ENCODE measurements at places on chromosomes 5 and 9.

GRCh38 chr5:122774519-122774860 is 390 bp upstream of the SNX2 start:
- DNase-seq: no peak

- DNase-seq: no peak
Measured at GRCh38 chr5:177389241-177390169, 5.3 kb downstream of the SLC34A1 start.

GRCh38 chr9:129626625-129627284 is 792 bp downstream of the NTMT1 start:
- DNase-seq: no peak

DNA sequence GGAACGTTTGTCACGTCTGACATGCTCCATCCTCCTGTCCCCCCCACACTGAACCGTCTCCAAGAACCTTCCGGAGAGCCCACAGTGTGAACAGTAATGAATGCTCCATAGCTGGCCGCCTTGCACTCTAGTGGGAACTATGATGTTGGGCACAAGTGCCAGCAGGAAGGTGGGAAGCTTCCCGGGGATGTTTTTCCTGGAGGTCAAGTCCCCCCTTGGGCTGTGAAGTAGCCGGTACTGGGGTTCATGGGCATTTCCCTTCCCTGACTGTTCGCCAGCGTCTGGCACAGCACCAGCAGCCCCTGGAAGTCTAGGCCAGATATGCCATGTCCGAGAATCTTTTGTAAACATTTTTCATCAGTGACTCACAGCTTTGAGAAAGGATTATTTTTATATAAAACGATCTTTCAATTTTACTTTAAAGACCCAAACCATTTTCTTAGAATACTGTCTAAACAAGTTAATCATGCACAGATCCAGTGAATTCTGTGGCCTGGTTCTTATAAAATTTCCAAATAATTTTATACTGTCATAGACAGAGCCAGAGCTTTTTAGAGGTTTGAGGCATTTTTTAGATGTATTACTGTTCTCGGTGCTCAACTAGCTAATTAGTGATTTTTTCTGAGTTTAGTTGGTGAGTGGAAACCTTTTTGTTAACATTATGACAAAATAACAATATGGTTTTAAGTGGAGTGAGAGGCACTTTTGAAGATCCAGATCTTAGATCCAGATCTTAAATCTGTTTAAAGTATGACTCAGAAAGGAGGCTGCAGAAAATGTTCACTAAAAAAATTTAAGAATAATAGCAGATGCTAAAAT is 11.6 kb downstream of the ABL1 start:
- DNase-seq: no peak

DNA sequence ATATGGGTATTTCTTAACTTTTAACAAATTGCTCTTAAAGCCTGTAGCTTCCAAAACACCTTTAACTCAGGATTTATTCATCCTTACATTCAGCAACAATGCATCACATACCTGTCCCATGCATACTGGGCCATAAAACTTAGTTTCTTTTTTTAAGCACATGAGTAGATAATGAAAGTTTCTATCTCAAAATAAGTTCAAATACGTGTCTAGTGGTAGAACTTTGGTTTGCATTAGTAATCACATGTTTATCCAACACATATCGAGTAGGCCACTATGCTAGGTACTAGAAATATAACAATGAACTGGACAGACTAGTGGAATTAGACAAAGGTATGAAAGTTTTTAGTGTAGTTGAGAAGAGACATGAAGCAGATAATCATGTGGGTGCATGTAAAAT is 99.6 kb downstream of the DOCK2 start:
- no peak for DNase-seq

DNA sequence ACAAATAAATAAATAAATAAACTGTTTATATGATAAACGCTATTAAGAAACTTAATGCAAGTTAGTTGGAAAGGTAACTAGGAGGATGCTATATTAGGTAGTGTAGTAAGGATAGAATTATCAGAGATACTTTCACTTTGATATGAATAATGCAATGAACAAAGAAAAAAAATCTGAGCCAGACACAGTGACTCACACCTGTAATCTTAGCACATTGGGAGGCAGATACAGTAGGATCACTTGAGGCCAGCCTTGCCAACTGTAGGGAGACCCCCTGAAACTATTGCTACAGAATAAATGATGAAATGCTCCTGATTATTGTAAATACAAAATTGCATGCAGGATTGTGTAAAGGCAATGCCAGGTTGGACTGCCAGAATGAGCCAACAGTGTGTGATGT is 109.2 kb downstream of the ANXA2R start:
- DNase-seq: no peak

DNA sequence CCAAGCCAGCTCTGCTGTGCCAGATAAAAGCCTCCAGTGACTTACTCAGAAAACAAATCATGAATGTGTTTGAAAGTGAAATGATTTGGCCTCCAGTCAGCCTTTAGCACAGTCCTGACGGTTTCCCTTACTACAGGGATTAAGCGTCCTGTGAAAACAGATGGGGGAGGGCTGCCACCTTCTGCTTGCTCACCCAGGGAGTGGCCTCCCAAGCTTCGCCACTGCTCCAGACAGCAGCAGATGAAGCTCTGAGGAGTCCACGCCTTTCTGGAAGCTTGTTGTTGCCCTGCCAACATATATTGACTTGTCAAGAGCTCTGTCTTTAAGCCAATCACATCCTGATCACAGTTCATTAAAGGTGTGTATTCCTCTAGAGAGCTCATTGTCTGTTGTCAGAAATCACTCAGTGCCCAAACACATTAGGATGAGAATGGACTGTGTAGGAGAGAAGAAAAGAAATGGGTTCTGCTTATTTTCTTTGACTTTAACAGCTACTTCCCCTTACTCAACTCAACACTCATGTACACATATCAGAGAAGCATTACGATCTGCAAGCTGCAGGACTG is 4.9 kb upstream of the FYB1 start:
- DNase-seq: no peak

GRCh38 chr9:133558191-133559126 is 24.0 kb downstream of the ADAMTSL2 start:
- DNase-seq: no peak

DNA sequence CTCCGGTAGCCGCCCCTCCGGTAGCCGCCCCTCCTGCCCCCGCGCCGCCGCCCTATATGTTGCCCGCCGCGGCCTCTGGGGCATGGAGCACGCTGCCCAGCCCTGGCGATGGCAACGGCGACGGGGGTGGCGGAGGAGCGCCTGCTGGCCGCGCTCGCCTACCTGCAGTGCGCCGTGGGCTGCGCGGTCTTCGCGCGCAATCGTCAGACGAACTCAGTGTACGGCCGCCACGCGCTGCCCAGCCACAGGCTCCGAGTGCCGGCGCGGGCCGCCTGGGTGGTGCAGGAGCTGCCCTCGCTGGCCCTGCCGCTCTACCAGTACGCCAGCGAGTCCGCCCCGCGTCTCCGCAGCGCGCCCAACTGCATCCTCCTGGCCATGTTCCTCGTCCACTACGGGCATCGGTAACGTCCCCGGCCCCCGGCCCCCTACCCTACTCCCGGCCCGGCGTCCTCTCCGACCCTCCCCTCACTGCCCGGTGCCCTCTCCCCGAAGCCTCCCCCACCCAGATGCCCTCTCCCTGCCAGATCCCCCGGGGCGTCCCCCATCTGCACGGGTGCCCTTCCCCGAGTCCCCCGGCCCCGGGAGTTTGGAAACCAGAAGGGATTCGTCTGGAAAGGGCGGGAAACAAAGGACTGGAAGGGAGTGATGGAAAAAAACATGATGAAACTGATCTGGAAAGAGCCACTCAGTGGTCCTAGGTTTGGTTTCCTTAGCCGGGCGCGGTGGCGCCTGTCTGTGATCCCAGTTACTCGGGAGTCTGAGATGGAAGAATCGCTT is 417 bp downstream of the SRD5A1 start:
- no peak for DNase-seq

GRCh38 chr9:79799691-79800335 is 228.0 kb downstream of the TLE4 start:
- no peak for DNase-seq

DNA sequence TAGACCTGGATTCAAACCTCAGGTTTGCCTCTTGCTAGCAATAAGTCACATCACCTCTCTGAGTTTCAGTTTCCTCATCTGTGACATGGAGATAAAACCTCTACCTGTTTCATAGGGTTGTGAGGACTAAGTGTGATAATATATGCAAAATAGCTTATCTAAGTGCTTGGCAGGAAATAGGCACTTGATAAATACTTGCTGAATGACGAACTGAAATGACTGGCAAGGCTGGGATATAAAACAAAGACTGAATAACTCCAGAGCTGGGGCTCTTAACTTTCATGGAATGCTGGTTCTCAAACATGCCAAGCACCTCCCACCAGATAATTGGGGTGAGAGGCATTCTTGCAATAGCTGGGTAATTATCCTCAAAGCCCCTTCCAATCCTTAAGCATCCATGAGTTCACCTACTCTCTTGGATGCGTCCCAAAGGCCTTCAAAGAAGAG is 87.6 kb downstream of the ADRB2 start:
- no peak for DNase-seq

DNA sequence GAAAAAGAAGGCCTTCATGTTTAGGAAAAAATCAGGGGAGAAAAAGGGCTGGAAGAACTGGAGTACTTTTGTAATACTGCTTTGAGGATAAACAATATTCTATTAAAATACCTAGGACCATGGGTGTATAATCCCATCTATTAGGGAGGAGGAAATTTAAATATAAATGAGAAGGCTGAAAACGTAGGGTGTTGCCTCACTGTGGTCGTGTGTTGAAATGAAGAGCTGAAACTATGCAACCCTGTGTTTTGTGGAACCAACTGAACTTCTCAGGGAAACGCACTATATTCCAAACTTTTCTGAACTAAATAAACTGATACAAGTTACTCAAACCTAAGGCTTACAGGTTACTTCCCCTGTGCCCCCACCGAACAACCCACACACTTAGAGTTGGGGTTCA is 4.5 kb upstream of the CNTLN start:
- DNase-seq: no peak

GRCh38 chr5:107043665-107044064 is 627.1 kb downstream of the EFNA5 start:
- DNase-seq: no peak

DNA sequence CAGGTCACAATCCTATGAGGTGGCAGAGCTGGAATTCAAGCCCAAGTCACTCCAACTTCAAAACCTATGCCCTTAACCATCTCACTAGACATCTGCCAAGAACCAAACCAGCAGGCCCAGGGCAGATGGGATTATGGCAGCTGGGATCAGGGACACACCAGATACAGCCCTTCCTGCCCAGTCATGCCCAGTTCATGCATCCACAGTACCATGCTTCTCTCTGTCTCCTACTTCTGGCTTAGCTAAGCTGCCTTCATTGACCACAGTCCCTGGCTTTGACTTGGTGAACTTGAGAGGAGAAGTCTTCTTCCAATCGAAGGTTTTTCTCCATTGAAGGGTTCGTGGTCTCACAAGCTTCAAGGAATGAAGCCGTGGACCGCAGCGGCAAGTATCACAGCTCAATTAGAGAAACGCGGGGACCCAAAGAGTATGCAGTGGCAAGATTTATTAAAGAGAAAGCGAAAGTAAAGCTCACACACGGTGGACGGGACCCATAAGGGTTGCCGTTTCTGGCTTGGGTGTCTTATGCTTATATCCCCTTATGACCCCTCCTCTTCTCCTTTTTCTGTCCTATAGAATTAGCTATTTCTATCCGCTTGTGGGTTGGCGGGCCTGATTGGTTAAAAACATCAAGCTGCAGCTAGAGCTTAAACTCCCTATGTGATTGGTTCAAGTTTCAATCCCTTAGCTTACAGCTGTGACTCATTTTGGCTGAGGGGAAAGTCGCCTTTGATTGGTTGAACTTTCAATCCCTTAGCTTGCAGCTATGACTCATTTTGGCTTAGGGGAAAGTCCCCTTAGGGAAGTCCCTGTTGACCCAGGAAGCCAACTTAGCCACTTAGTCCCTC is 101.2 kb downstream of the TRIM36 start:
- no peak for DNase-seq

GRCh38 chr9:23171479-23171878 is 654.6 kb downstream of the ELAVL2 start:
- no peak for DNase-seq

DNA sequence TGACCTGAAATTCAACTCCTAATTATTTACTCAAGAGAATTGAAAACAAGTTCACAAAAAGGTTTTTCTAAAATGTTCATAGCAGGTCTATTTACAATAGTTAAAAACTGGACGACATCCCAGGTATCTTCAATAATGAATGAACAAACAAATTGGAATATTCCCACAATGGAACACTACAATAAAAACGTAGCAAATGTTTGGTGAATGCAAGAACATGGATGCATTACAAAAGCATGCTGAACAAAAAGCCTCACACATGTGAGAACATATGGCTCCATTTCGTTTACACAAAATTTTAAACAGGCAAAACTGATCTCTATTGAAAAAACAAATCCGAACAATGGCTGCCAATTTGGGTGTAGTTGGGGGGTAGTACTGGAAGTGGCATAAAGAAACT is 669.9 kb downstream of the MTRR start:
- DNase-seq: no peak

DNA sequence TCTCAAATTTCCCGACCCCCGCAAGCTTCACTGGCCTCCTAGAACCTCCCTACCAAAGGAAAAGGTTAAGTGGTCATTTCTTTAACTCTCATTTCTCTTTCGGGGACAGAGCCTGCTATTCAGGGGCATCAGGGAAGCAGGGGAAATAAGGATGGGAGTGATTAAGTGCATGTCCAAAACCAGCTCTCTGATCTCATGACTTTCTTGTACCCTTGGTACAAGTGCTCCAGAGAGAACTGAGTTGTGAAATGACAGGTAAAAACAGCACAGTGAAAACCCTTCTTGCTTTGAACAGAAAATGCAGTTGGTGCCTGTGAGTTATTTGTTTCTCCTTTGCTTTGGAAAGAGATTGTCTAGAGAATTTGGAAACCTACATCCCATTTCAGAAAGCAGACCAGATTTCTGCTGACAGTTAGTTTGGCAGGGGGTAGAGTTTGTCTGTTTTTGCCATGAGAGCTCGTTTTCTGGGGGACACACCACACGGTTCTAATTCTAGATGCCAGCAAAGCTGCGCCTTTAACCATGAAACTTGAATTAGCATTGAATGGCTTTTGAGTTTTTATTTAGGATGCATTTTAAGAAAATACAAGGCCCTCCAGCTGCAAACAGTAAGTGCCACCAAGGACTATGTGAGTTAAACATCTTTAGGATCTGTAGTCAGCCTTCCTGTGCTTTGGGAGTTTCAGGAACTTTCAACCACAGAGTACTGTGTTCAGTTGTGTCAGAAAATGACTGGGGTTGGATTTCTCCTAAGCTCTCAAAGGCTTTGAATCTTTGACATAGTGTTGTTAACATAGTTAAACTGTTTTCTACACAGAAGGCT is 161.7 kb upstream of the LHFPL2 start:
- DNase-seq: no peak

DNA sequence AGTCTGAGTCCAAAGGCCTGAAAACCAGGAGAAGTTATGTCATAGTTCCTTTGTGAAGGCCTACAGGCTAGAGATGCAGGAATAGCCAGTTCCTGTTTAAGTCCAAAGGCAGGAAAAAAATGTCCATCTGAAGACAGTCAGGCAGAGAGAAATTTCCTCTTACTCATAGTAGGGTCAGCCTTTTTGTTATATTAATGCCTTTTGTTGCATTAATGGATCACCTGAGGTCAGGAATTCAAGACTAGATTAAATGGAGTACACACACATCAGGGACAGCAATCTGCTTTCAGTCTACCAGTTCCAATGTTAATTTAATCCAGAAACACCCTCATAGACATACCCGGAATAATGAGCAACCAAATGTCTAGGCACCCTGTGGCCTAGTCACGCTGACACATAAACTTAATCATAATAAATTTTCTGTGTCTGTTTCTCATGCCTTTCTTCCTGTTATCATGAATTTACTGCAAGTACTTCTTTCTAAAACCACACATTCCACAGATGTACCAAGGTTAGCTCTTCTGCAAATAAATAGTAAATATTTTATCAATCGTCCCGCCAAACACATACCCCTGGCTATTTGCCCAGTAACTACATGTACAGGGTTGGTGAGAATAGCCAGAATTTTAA is 703.9 kb downstream of the EFNA5 start:
- no peak for DNase-seq
